ENCODE measurements at places on chromosomes 11 and 22.

DNA sequence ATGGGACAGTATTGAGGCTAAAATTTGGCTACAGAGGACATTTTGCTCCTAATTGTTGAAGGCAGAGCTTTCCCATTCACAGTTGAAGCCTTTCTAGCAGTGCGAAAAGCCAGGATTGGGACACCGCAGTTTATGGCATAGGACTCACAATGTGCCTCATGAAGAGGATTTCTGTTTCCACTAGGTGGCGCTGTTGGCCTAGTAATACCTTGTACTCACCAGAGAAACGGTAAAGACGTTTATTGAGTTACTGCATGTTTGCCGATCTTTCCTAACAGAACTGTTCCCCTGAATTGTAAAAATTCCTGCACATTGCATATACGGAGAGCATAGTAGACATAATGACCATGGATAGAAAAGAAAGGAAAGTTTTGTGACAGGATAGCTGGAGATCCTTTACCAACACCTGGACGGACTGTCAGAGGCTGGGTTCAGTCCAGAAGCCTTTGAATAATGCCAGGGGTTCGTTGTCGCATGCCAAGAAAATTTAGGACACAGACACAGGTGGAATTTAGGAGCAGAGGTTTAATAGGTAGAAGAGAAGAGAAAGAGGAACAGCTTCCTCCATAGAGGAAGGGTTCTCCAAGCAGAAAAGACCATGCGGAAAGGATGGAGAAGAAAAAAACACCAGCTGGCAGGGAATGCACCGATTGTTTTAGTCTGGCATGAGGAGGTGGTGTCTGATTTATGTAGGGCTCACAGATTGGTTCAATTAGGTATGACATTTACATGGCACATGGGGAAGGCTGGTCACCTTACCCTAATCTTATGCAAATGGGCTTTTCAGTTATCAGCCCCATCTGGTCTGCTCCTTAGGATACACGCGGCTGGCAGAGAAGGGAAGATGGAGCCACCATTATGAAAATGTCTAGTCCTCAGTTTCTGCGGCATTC is 10.8 kb upstream of the OR51D1 start:
- DNase-seq: peak; percentile 69

GRCh38 chr11:44304091-44305025 is 5.6 kb downstream of the ALX4 start:
- DNase-seq: no peak

DNA sequence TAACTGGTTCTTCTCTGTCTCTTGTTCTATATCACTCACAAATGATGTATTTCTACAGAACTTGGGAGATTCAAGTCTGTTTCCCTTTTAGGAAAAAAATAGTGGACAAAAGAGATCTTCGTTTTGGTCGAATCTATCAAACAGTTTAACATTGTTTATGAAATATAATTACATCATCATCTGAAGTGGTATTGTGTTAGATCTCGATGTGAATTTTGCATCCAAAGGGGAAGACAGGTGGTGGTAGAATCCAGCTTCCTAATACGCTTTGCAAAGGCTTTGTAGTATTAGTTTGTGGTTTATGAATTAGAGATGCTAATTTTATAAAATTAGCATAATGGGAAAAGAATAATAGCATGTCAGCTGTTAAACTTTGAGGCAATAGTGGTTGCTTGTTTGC is 3.4 kb downstream of the SIK2 start:
- no peak for DNase-seq

GRCh38 chr11:88036701-88037100 is 138.5 kb downstream of the RAB38 start:
- no peak for DNase-seq

DNA sequence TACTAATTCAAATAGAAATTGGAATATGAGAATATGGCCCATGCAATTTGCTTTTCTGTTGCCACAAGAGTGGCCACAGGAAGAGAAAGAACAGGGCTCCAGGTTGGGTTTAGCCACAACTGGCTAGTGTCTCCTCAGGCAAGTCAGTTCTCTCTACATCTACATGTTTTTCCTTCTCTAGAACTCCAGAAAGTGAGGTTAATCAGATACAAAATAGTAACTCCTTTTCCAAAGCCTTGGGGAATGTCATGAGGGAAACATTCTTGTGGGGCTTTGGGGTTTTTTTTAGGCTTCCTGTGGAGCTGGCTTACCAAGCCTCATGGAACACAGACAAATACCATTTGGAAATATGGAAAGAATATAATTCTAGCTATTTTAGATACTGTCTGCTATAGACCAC is 161.6 kb downstream of the NAV2 start:
- no peak for DNase-seq

Data from amniotic epithelial cell (primary cell).